PC-3 (cell line): ENCODE measurements at places on chromosomes 5 and 9. TPM values are rescaled to one million over a fixed set of nuclear protein-coding genes. Genes with fewer than 3 reads are reported as not detected.

DNA sequence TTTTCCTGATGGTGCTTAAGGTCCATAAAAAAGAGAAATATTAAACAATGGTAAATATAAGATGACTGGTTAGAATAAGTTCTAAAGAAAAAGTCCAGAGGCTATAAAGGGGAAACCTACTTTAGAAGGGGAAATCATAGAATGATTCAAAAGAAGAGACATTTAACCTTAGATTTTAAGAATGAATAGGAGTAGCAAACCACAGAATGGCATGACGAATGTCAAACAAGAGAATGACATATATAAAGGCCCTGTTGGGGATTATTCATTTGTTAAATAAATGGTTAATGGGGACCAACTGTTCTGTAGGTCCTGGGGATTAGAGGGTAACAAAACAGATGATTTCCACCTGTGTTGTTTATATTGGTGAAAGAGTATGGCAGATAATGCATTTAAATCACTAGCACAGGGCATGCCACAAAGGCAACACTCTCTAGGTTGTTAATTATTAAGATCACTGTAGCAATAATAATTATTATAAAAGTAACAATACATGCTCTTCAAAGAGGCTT lies 495.2 kb upstream of the GRIA1 start:
- no peak for DNase-seq
- H3K27me3 ChIP-seq, result no peaks in the 10 kb centered on the region
- no peak overlapping the region for H3K27ac ChIP-seq

DNA sequence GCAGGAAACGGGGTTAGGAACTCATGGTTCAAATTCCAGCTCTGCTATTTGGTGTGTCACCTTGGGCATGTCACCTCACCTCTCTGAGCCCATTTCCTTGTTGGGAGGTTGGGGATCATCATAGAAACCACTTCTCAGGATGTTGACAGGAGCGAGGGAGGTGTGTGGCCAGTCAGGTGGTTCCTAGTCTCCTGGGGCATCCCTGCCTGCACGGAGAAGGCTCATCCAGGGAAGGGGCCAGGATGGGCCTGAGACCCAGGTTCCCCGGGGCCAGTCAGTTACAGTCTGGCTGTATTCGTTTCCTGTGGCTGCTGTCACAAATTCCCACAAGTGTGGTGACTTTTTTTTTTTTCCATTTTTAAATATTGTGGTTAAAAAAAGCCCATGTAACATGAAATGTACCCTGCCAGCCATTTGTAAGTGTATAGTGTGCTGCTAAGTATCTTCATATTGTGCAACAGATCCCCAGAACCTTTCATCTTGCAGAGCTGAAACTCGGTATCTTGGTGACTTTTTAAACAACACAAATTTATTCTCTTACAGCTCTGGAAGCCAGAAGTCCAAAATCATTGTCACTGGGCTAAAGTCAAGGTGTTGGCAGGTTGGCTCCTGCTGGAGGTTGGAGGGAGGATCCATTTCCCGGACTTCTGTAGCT lies 78.7 kb upstream of the UNC5A start:
- no peaks in the 10 kb centered on the region for H3K36me3 ChIP-seq
- H3K4me1 ChIP-seq, result no peaks in the 10 kb centered on the region
- H3K4me3 ChIP-seq, result no peak overlapping the region
- H3K27me3 ChIP-seq, result peaks cover 83% of the 10 kb centered on the region

DNA sequence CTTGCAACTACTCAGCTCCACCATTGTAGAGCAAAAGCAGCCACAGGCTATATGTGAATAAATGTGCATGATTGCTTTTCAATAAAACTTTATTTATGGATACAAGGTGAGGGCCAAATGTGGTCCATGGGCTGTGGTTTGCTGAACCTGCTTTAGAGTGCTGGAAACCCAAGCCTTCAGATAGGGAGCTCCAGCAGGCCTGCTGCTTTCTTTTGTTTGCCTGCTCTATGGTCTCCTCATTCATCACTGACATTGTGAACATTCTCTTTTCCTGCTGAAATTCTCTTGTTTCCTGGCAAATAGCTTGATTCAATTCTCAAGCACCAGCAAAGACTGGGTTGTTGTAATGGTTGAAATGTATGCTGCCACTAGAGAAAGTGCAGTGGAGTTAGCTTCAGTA lies 26.0 kb downstream of the EGFLAM start:
- no peak for DNase-seq
- H3K27ac ChIP-seq, result no peak overlapping the region
- H3K4me3 ChIP-seq, result no peak overlapping the region
- H3K27me3 ChIP-seq, result peaks cover 36% of the 10 kb centered on the region
- H3K4me1 ChIP-seq, result no peaks in the 10 kb centered on the region

- H3K27me3 ChIP-seq, result no peaks in the 10 kb centered on the region
- H3K4me3 ChIP-seq, result no peak overlapping the region
- H3K4me1 ChIP-seq, result no peaks in the 10 kb centered on the region; the same call in 1 of the 2 replicates
- no peaks in the 10 kb centered on the region for H3K36me3 ChIP-seq
- no peak for DNase-seq
Measured at GRCh38 chr9:110443866-110444220, 106.2 kb upstream of the TXNDC8 start.

DNA sequence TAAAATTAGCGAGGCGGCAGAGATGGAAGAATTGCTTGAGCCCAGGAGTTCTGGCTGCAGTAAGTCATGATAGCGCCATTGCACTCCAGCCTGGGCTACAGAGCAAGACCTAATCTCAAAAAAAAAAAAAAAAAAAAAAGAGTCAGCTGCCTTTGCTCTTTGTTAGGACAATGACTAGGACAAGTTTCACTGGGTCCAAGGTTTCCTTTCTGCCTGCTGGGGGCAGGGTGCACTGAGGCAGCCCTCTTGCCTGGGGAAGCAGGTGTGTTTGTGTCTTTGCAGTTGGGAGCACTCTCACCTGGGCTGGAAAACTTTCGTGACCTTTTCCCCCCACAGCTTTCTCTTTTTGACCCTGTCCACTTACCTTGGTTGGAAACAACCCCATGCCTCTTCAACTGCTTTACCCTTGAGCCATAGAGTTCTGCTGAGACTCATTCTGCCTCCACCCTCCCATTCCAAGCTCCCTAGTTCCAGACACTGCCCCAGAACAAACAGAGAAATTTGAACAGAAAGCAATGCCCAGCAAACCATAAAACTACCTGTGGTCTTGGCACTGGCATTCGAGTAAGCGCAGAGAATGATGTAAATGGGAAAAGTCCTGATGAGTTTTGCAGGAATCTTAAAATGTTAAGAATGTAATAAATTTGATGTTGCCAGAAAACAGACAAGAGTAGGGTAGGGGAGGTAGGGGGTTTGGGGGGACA lies 17.0 kb upstream of the MYO10 start:
- H3K4me3 ChIP-seq, result no peak overlapping the region
- DNase-seq, result peak; percentile 53
- H3K27ac ChIP-seq, result peak overlapping the region; percentile 17; the same call in 1 of the 2 replicates
- no peaks in the 10 kb centered on the region for H3K36me3 ChIP-seq
- peaks cover 18% of the 10 kb centered on the region for H3K4me1 ChIP-seq

- no peaks in the 10 kb centered on the region for H3K4me1 ChIP-seq
- no peak overlapping the region for H3K27ac ChIP-seq
- no peak for DNase-seq
- H3K36me3 ChIP-seq, result no peaks in the 10 kb centered on the region
Measured at GRCh38 chr5:179258001-179258921, 87.0 kb downstream of the ADAMTS2 start.

- H3K27ac ChIP-seq, result no peak overlapping the region
- no peaks in the 10 kb centered on the region for H3K27me3 ChIP-seq
- no peaks in the 10 kb centered on the region for H3K36me3 ChIP-seq
- no peak overlapping the region for H3K4me3 ChIP-seq
- no peak for DNase-seq
- H3K4me1 ChIP-seq, result peaks cover 8% of the 10 kb centered on the region; the same call in 1 of the 2 replicates
Measured at GRCh38 chr9:127603226-127603625, 8.9 kb upstream of the STXBP1 start.

DNA sequence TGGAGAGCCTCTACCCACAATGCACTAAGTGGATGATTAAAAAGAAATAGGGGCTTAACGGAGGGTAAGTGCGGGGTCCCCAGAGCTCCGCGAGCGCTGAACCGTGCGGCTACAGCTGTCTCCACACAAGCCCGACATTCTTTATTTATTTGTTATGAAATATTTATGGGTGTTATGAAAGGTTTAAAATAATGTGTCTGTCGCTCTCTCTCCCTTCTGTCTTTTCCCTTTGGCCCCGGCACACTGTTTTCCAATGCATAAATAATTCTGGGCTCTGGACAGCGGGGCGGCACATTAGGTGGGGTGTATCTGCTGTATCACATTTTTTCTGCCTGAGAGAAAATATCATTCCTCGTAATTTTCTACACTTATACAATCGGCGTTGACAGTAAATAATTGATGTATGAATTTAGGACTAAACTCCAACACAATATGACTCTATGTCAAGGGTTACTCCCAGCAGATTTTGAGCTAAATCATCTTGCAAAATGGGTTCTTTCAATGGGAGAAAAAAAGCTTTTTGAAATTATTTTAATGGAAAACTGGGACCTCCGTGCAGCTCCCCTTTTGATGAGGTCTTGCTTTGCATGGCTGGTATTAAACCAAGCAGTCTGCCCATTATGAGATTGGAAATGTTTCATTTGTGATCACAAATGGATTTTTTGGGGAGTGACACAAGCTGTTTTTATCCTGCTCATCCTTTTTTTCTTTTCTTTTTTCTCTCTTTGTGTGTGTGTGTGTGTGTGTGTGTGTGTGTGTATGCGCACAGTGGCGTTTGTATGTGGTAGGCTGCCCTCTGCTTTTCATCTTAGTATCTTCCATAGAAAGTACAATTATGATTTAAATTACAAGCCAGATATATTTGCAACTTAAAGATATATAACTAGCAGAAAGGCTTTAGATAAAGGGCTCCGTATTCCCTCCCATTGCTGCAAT lies 370.6 kb upstream of the IRX4 start:
- no peak overlapping the region for H3K27ac ChIP-seq
- H3K4me3 ChIP-seq, result no peak overlapping the region

DNA sequence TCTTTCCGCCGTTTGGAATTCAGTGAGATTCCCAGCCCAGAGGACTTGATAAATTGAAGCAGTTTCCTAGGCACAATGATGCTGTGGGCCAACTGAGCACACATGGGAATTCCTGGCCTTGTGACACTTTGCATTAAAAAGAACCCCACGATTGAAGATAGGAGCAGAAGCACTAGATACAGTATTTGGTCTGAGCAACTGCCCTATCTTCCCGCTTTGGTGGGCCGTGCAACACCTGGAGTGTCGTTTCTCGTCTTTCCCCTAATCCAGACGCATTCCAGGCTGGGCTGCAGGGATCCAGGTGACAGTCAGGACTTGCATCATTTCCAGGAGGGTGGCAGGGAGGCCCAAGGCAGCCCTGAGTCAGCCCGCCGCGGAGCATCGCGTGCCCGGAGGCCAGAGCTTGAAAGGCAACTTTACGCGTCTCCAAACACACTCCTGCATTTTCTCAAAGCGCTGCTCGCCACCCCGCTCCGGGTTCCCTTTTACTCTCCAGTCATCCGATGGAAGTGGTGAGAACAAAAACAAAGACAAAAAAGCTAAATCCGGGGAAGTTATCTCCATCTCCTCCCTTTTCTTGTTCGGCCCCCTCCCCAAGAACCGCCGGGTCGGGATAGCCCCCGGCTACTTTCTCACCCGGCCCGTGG lies 753 bp upstream of the STC2 start:
- DNase-seq, result peak; percentile 93
- H3K27me3 ChIP-seq, result no peaks in the 10 kb centered on the region
- peak overlapping the region; percentile 94 for H3K27ac ChIP-seq
- H3K4me3 ChIP-seq, result peak overlapping the region; percentile 75
- peaks cover 47% of the 10 kb centered on the region for H3K4me1 ChIP-seq

DNA sequence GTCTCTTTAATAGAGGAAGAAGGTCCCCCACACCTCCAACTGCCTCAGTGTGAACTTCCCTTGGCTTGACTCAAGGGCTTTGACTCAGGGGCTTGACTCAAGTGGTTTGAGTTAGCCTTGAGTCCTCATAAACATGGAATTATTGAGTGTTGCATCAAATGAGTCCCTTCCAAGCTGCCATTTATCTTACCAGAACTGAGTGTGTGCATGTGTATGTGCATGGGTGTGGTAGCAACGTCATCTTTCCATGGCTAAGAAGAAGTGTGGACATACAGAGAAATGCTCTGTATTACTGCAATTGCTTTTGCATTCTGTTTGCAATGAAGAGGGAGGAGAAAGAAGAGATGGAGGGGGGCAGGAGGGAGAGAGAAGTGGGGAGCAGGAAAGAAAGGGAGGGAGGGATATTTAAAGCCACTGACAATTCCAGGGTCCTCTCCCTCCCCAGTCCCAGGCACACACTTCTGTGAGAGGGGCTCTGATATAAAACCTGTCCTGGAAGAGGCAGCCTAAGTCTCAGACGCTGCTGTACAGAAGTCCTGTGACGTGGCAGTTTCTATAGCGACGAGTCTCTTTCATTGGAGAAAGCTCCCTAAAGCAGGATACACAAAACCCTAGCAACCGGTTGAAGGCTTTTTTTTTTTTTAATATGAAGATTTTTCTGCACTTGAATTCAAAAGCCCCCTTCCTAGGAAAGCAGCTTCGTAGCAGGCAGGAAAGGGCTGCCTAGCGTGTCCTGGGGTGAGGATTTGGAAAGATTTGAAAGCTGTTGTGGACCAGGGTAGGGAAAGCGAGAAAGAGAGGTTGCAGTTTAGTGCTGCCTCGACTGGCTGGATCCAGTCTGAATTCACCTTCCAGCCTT lies 93.3 kb upstream of the MAP1B start:
- DNase-seq, result no peak
- H3K36me3 ChIP-seq, result no peaks in the 10 kb centered on the region
- no peak overlapping the region for H3K4me3 ChIP-seq
- no peaks in the 10 kb centered on the region for H3K4me1 ChIP-seq

GRCh38 chr9:124929464-124929863 lies 11.4 kb downstream of the GOLGA1 start:
- DNase-seq, result no peak
- no peak overlapping the region for H3K4me3 ChIP-seq
- H3K36me3 ChIP-seq, result peaks cover 9% of the 10 kb centered on the region; the same call in 1 of the 2 replicates
- H3K4me1 ChIP-seq, result no peaks in the 10 kb centered on the region
- H3K27ac ChIP-seq, result no peak overlapping the region
- no peaks in the 10 kb centered on the region for H3K27me3 ChIP-seq

- peak overlapping the region; percentile 99 for H3K27ac ChIP-seq
- H3K36me3 ChIP-seq, result peaks cover 33% of the 10 kb centered on the region
- H3K27me3 ChIP-seq, result no peaks in the 10 kb centered on the region
- H3K4me1 ChIP-seq, result peaks cover 85% of the 10 kb centered on the region
Measured at GRCh38 chr9:37966412-37967013, 62.6 kb upstream of the SLC25A51 start.

- H3K27me3 ChIP-seq, result no peaks in the 10 kb centered on the region
- no peak for DNase-seq
Measured at GRCh38 chr9:121817476-121817875, 166.0 kb downstream of the DAB2IP start.

- H3K4me1 ChIP-seq, result peaks cover 67% of the 10 kb centered on the region
- H3K27ac ChIP-seq, result peak overlapping the region; percentile 97
- no peak overlapping the region for H3K4me3 ChIP-seq
- H3K27me3 ChIP-seq, result no peaks in the 10 kb centered on the region
- peaks cover 12% of the 10 kb centered on the region for H3K36me3 ChIP-seq
Measured at GRCh38 chr5:53035868-53036381, 46.8 kb downstream of the ITGA2 start.

- H3K36me3 ChIP-seq, result no peaks in the 10 kb centered on the region
- no peaks in the 10 kb centered on the region for H3K27me3 ChIP-seq
- no peak overlapping the region for H3K27ac ChIP-seq
- peaks cover 16% of the 10 kb centered on the region for H3K4me1 ChIP-seq
- no peak for DNase-seq
Measured at GRCh38 chr5:14954616-14955343, 83.2 kb upstream of the ANKH start.

The MZB1 gene
- total RNA-seq, result 0.22 and 1.0 TPM in 2 replicates

The SLCO4C1 gene
- not detected in 2 replicates for total RNA-seq

The PHF2 gene
- 10.6 and 12.0 TPM in 2 replicates for total RNA-seq

The MEIKIN gene
- total RNA-seq, result not detected in 2 replicates

The PKD2L2 gene
- total RNA-seq, result not detected in 2 replicates

The ABLIM3 gene
- total RNA-seq, result 43.6 and 48.0 TPM in 2 replicates

The IL4 gene
- not detected in 2 replicates for total RNA-seq

The OR13C2 gene
- not detected in 2 replicates for total RNA-seq

The NPR2 gene
- total RNA-seq, result 1.0 and 1.5 TPM in 2 replicates

The RASEF gene
- total RNA-seq, result 12.3 and 14.7 TPM in 2 replicates

The ADGRD2 gene
- not detected in 2 replicates for total RNA-seq

The MYOZ3 gene
- total RNA-seq, result not detected in 2 replicates
